Right cardiac atrium (tissue), 5 donors: ENCODE measurements at places on chromosomes 3 and 15.

GRCh38 chr3:52456169-52456799 is 880 bp downstream of the NISCH start:
- no peak for DNase-seq

GRCh38 chr3:45343947-45344346 is 44.4 kb upstream of the LARS2 start:
- no peak for DNase-seq

- no peak for DNase-seq
Measured at GRCh38 chr3:61559136-61559731, 2.1 kb upstream of the PTPRG start.

DNA sequence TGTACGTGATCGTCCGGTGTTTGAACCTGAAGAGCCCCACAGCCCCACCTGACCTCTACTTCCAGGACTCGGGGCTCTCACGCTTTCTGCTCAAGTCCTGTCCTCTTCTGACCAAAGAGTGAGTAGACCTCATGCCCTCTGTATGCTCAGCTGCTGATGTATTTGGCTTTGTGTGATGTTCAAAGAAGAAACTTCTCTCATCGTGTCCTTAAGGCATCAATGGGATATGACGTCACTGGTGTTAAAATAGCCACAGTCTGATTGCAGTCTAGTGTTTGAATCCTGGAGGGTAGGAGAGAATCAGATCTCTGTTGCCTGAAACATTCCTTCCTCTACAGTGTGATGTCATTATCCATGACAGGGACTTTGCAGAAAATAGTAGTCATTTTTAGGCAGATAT is 28.1 kb downstream of the ABHD2 start:
- DNase-seq, result no peak

GRCh38 chr15:32923176-32923575 is 205.4 kb downstream of the GREM1 start:
- no peak for DNase-seq

GRCh38 chr3:196643201-196643749 is 3.8 kb downstream of the NRROS start:
- no peak for DNase-seq

DNA sequence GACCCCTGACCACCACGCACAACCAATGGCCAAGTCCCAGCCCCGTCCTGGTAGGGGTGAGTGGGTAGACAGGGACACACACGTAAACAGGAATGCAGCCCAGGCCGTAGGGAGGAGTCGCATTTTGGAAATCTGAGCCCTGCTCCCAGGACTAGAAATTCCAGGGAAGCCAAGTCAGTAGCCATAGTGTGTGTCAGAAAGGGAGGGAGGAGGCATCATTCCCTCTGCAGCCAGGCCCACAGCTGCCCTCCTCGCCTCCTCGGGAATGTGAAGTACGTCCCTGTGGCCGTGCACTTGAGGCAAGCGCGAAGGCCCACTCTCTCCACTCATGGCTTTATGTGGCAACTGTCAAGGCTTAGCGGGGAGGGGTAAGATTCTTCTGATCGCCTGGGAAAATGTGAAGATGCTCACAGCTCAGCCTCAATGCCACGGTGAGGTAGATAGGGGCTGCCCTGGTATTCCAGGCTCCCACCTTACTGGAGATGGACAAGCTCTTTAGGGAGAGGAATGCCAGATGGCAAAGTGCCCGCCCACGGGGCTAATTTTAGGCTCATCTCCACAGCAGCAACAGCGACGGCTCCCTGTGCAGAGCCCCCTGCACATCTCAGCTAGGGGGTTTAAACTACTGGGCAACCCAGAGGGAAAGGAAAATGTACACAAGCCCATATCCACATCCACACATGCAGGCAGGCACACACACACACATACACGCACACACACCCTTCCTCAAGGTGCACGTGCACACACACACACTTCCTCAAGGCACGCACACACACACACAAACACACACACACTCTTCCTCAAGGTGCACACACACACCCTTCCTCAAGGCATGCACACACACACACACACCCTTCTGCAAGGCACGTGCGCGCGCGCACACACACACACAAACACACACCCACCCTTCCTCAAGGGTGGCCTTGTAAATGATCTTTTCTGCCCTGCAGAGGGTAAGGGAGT is 65.5 kb downstream of the ADCY5 start:
- peak; percentile 87 for DNase-seq

DNA sequence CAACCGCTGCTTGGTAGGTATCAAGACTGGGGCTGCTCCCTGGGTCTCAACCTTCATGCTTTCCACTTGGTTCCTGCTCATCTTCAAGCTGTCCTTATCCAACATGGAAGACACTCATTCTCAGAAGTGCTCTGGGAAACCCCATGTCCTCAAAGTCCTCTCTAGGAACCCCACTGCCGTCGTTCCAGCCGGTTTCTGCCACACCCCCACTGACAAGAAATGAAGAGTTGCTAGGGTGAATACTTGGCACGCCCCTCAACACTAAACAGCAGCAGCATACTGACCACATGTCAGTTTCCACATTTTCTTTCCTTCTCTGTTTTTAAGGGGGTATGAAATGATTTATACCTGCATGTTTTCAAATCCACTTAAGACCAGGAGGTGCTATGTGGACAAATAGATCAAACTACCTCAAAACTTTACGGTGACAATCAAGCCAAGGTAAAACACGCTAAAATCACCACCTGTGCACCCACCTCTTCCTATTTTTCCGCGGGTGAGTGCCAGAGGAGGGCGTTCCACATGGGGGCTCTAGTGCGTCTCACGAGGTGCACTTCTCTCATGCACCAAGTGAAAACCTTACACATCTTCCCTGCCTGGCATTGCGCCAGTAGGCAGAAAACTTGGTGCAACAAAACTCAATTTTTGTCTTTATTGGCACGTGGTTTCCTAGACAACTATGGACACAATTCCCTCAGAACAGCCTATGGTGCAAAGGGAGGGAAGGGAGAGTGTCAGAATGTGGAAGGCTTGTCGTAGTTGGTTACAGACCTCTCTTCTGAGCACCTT is 125.1 kb downstream of the TJP1 start:
- no peak for DNase-seq

DNA sequence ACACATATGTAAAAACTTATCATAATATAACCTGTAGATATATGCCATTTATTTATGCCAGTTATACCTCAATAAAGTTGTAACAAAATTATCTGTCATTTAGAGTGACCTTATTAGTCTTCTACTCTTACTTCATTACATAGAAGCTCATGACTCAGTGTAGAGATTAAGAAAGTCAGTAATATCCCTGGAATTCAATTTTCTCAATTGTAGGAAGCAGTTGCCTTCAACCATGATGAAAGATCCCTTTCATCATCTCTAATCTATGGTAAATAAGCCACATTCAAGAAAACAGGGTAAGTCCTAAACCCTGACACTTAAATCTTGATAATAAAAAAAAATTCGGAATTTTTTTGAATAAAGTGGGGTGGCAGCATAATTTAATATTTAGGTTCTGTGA is 216.5 kb upstream of the PEX5L start:
- DNase-seq, result no peak

DNA sequence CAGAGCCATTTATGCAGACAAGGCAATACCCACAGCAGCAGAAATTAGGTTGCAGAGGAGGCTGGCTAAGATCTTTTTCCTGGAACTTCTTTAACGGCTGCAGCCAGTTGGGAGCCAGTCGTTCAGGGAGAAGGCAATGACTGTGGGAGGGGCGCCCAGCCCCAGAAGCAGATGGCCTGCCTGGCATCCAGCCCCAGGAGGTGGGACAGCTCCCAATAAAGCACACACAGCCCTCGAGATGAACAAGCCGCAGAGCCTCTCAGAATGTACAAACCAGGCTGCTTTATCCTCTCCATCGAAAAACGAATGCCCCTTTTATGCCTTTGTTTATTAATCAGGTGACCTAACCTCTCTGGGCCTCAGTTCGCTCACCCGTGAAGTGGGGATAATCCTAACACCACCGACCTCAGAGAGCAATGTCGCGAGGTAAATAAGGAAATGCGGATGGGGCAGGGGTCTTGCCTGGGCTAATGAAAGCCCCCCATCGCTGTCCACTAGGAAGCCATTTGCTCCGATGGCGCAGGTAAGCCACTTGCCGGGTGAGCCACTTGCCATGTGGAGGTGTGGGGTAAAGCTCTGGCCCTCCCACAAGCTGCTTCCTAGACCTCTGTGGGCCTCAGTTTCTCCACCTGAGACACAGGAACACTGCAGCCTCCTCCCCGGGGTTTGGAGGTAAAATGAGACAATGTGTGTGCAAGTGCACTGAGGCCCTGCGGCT is 35.8 kb downstream of the MGLL start:
- peak; percentile 95 for DNase-seq

- DNase-seq, result no peak
Measured at GRCh38 chr3:151275091-151275490, 3.3 kb downstream of the P2RY14 start.

DNA sequence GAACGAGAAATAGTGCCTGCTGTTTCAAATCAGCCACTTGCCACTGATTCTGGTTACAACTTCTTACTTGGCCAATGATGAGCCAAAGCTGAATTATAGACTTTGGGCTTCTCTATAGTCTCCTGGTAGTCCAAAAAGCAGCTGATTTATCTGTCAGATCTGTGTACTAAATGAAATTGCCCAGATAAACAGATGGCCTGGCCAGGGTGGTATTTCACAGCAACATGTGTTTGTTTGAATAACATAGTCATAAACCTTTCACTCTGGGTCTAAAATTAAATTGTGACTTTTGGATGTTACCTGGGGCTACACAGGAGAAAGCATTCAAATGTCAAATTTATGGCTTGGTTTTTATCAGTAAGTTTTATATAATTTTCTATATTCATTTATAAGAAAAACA is 147.0 kb downstream of the NECTIN3 start:
- DNase-seq, result no peak

DNA sequence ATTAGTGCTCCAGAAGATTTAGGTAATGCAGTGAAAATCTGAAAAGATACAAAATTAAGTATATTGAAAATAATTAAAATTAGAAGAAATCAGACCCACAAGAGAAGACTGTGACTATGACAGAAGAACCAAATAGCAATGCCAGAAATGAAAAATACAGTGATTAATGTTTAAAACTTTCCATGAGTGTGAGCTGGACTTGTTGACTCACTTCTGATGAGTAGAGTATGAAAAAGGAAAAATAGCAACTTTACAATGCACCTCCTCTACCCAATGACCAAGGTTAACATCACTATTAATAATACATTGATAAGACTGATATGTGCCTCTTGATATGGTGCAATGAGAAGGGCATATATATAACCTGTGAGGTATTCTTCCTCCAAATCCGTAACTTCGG is 39.3 kb upstream of the SLC22A13 start:
- no peak for DNase-seq

- no peak for DNase-seq
Measured at GRCh38 chr15:25768271-25768670, 94.9 kb downstream of the ATP10A start.

DNA sequence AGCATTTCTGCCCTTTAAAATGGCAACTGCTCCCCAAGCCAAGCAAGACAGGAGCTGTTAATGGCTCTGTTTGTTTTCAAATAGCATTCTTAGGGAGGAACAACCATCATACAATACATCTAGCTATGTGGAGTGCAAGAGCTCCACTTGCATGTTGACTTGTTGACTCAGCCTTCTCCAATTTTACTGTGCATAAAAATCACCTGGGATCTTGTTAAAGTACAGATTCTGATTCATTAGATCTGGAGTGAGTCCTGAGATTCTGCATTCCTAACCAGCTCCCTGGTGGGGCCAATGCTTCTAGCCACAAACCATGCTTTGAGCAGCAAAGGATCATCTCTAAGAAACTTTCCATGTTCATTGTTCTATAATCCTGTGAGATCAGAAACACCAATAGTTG is 171.4 kb downstream of the THRB start:
- no peak for DNase-seq

GRCh38 chr15:78280319-78281072 is 16.1 kb downstream of the DNAJA4 start:
- DNase-seq, result no peak

GRCh38 chr15:91530279-91530678 is 323.2 kb upstream of the SLCO3A1 start:
- DNase-seq, result no peak

GRCh38 chr3:101189796-101190195 is 130.6 kb downstream of the IMPG2 start:
- no peak for DNase-seq

DNA sequence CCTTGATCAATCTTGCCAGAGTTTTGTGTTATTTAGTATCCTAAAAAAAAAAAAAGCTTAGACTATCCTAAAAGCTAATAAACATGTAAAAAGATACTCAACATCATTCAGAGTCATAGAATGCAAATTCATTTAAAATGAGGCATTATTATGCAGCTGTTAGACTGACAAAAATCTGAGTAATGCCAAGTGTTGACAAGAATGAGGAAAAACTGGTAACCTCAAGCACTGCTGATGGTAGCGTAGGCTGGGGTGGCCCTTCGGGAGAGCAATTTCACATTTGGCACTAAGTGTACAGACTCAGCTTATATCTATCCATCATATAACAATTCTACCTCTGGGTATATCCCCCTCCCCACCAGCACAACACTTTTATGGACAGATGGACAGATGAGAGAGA is 280.4 kb downstream of the RAP2B start:
- DNase-seq, result no peak

DNA sequence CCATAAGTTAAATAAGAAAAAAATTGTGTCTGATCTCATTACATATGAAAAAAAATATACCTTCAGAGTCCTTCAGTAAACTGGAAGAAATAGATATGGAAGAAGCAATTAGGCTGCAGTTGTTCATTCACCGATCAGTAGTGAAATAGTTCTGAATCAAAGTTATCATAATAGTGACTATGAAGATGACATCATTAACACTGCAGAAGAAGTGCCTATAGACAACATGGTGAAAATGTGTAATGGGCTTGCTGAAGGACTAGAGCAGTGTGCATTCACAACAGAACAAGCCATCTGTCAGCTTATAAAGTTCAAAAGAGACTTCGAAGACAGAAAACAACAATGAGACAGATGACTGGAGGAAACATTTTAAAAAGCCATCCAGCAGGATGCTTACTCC is 144.5 kb downstream of the NAALADL2 start:
- DNase-seq, result no peak

DNA sequence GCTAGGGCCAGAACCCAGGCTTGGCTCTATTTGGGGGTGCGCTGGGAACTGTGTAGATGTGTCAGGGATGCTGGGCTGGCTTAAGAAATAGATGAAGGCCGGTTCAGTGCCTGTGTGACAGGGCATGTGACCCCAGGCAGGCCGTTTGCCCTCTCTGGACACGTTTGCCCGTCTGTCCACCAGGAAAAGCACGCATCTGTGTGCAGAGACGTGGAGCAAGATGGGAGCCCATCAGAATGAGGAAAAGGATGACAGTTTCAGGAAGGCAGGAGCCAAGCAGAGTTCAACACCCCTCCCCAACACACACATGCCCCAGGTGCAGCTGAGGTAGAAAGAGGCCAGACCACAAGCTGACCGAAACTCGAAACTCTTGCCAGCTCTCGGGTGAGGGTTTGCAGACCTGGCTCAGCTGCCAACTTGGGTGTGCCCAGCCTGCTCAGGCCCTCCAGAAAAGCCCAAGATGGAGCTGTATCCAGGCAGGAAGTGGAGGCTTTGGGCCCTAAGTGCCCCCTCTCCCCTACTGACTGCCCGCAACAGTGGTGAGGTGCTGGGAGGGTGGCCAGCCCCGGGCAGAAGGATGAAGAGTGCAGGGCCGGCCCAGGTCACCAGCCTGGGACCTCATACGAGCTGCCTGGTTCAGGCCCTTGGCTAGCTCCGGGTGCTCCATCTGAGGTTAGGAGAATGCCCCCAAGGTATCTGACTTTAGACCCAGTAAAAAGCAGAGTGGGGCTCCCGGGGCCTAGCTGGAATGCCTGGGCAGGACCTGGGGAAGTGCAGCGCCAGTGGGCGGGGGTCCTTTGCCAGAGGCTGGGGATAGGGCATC is 10.2 kb upstream of the MESP1 start:
- no peak for DNase-seq
